ENCODE measurements at places on chromosomes 1 and 21.

DNA sequence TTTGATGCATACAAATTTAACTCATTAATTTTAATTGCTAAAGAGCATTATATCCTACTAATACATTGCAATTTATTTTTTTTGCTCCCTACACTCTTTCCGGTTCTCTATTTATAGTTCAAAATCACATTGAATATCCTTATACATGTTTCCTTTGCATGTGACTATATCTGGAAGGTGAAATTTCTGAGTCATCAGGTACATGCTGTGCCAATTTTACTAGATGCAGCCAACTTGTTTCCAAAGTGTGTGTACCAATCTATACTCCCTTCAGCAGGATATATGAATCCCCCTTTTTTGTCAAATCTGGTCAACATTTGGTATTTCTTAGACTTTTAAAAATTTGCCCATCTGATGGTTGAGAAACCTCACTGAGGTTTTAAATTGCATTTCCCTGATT is 602.9 kb upstream of the CAMK1G start:
- DNase-seq: no peak

DNA sequence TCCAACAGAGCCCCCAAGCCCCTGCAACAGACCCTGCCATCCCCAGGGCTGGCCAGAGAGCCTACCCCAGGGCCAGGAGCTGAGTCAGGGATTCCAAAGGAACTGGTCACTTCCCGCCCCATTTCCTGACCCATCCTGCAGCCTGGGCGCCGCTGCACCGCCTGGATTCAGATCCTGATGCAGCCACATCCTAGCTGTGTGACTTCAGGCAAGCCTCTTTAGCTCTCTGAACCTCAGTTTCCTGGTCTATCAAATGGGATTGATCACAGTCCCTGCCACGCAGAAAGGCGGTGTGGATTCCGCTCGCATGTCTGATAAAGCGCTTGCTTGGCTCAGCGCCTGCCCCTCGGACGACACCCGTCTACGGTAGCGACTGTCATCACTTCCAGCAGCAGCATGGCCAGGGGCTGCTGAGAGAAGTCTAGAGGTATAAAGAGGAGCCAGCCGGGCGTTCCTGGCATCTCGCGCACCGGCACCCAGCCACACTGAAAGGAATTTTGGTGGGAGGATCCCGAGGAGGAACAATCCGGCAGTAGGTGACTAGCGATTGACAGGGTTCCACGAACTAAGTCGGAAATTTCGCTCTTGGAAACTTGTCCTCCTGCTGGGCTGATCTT is 10.1 kb downstream of the EPHA2 start:
- peak; percentile 96 for DNase-seq

GRCh38 chr1:91891454-91891853 is 5.5 kb upstream of the TGFBR3 start:
- DNase-seq: peak; percentile 87

GRCh38 chr1:245045087-245045881 is 109.5 kb upstream of the KIF26B start:
- DNase-seq: peak; percentile 18

DNA sequence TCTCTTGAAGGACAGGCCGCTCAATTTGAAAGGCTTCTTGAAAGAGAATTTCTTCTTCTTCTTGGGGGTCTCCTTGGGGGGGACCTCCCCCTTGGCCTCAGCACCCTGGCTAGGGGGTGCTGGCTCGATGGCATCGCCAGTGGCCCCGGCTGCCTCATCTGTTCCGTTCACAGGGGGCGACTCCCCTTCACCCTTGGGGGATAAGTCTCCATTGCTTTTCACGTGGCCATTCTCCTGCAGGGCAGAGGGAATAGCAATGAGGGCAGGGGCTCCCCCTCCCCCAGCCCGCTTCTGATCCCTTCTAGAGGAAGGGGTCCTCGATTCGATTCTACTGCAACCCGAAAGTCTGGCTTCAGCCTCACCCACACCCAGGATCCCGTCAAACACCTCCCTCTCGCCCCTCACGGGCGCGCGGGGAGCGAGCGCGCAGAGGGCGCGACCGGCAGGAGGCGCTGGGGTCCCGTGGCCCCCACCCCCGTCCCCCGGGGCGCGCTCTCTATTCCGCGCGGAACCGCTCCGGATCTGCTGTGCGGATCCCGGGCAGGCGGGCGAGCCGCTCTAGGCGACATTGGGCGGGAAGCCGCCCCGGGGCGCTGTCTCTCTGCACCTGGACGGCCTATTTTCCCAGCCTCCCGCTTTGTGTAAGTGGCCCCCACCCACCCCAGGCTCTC is 1.0 kb downstream of the MARCKSL1 start:
- DNase-seq: peak; percentile 57

DNA sequence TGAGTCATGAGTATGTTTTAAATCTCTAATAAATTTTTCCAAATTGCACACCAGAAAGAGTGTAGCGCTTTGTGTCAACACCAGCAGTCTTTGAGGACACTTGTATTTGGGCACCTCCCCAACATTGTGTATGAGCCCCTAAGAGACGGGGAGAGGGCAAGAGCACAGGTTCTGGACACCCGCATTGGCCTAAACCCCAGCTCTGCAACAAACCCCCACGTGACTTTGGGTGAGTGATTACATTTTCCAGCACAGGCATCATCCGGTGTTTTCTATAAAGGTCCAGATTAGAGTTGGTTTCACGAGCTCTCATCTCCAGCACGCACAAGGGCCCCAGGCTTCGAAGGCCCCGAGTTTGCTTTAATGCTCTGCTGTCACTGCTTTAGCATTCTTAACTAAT is 66.3 kb upstream of the SLC45A1 start:
- no peak for DNase-seq

GRCh38 chr1:9042272-9042671 is 16.0 kb upstream of the SLC2A7 start:
- no peak for DNase-seq

DNA sequence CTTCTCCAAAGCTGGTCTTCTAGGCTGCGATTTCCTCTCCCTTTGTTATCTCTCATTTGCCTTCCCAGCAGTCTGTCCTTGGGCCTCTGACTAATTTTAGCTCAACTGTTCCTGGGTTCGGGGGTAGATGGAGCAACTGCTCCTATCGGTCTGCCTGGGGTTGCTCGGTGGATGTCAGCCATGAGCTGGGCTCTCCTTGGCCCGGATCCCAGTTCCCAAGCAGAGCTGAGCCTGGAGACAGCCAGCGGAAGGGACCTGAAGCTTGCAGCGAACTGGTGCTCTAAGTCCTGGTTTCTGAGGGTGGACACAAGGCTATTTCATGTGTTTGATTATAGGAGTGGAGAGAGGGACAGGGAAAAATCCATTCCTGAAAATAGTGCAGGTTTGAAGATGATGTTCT is 423.0 kb downstream of the RPS6KC1 start:
- DNase-seq: no peak

GRCh38 chr1:243428617-243429342 is 172.9 kb downstream of the SDCCAG8 start:
- DNase-seq: no peak

GRCh38 chr21:32587120-32587519 is 1.8 kb upstream of the TCP10L start:
- DNase-seq: no peak
